GM23338 (cell line): ENCODE measurements at places on chromosomes 6 and 20.

DNA sequence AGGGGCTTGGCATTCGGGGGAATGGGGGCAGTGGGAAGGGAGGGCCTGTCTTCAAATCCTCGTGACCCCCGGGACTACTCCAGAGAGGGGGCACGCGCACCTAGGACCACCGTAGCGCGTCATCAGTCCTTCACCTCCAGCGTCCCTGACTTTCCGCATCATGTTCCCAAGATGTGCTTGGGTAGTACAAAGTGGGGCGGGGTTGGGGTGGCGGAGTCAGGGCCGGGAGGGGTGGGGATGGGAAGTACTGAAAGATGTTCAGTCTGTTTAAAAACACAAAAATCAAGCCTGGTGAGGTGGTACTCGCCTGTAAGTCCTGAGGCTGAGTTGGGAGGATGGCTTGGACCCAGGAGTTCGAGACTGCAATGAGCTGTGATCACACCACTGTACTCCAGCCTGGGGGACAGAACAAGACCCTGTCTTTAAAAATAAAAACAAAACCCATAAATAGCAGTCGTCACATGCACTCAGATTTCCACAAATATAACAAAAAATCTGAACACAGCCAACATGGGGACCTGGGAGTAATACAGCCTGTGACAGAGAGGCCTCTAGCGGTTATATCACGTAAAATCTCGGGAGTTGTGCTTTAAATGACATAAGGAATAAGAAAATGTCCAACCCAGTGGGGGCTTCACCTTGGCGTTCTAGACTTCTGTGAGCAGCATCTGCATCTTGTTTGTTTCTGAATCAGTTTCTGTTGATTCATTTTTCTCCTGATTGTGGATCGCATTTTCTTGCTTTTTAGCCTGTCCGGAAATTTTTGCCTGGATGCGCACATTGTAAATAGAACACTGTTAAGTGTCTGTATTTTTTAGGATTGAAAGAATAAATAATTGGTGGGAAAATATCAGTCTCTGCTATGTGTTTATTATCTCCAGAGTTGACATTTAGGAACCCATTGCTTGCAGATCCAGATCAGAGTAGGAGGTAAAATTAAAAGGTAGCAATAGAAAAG, 698 bp upstream of the LRP11 start:
- DNase-seq, result peak; percentile 90

DNA sequence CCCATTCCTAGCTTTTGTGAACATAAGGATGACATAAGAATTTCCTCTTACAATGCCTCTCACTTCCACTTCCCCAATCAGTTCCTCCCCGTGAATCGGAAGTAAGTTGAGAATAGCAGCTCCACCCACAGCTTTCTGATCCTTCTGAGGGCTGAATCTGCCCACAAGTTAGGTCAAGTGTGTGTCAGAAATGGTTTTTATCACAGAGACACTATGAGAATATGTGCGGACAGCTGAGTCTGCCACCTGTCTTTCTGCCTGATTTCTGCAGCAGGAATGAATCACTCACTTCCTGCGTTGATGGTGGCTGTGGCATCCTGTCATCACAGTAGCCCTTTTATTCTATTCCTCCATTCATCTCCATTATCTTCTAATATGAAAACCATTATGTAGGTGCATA, 70.2 kb downstream of the RIN2 start:
- DNase-seq, result no peak

GRCh38 chr6:113437566-113437965, 419.6 kb upstream of the MARCKS start:
- no peak for DNase-seq

- DNase-seq, result no peak
Observed at GRCh38 chr6:110897433-110897832, 22.8 kb downstream of the AMD1 start.

DNA sequence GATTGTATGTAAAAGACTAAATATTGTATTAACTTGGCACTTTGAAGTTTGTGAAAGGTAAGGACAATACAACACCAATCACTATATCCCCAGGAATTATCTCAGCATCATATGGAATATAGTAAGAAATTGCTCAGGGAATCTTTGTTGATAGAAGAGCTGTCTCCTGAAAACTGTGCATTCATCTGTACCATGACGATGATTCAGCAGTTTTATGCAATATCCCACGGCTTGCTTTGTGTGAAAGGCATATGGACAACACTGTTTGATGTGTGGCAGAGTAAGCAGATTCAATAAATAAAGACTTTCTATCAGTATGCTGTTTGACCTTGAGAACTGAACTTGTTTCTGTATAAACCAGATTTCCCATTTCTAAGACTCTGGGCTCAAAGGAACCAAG, 147.5 kb upstream of the PLN start:
- no peak for DNase-seq

GRCh38 chr6:109260126-109260525, 122.1 kb downstream of the CD164 start:
- DNase-seq, result no peak
